ENCODE measurements at places on chromosomes 1 and 21. TPM values are rescaled to one million over a fixed set of nuclear protein-coding genes. Genes with fewer than 3 reads are reported as not detected.

Gene OSBPL9
- 49.6 TPM for total RNA-seq

Gene AMY2B
- total RNA-seq, result 3.1 TPM

Gene IL20
- total RNA-seq, result not detected

Gene FRRS1
- total RNA-seq, result 2.8 TPM

Gene RNU1-3
- total RNA-seq, result 1,003 TPM

Gene ADAMTS4
- total RNA-seq, result 0.27 TPM

Gene PRELP
- not detected for total RNA-seq

Gene KCNAB2
- total RNA-seq, result 200 TPM

Gene C8A
- not detected for total RNA-seq

Gene HUNK
- total RNA-seq, result 0.15 TPM

Gene NUP210L
- total RNA-seq, result not detected

Gene CYP2J2
- 0.70 TPM for total RNA-seq

Gene DNAJC28
- total RNA-seq, result 0.57 TPM

Gene GJA8
- not detected for total RNA-seq

Gene CD1B
- total RNA-seq, result not detected

Gene TUT4
- 43.8 TPM for total RNA-seq

Gene MARK1
- not detected for total RNA-seq

Gene OR2L2
- total RNA-seq, result not detected

Gene DCST2
- total RNA-seq, result not detected

Gene GOLPH3L
- 18.8 TPM for total RNA-seq

Gene HMGCS2
- total RNA-seq, result not detected

Gene PRKAB2
- 5.9 TPM for total RNA-seq

Gene C1orf226
- 0.04 TPM for total RNA-seq

Gene XCL2
- total RNA-seq, result 489 TPM

Gene GUCA2A
- total RNA-seq, result not detected

Gene SH2D1B
- not detected for total RNA-seq

All from activated CD8-positive, alpha-beta memory T cell treated with anti-CD3 and anti-CD28 coated beads for 36 hours (primary cell).